ENCODE measurements at places on chromosomes 7 and 10.

DNA sequence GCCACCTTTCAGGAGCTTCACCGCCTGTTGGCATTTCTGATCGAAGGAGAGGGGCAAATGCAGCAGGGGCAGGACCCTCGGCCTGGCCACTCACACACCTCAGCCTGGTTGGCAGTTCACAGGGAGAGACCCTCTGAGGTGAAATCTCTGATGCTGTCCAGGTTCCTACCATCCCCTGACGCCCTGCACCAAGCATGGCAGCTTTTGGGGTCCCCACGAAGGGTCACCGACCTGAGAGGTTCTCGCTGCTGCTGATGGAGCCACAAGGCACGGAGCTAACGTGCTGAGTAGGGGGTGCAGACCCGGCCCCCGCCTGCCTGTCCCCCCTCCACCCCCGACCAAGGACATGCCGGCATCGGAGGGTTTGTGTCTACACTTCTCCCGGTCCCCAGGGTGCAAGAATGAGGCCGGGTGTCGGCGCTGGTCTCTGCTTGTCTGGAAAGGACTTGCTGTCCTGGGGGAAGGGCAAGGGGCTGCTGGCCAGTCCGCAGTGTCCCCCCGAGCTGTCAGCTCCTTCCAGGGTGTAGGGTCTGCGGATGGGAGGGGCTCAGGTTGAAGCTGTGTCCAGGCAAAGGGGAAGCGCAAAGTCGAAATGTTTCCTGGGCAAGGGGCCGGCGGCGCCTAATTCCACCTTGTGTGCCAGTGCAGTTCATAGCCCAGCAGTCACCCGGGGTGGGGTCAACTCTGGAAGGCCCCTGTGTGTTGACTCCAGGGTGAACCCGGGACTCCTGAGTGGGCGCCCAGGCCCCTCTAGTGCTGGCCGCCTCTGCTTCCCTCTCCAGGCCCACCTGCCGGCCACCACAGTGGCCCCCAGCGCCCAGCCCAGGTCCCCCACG, 132.6 kb downstream of the DNAJB6 start:
- no peak for DNase-seq

GRCh38 chr10:70474780-70475179, 3.8 kb upstream of the PALD1 start:
- DNase-seq = no peak

DNA sequence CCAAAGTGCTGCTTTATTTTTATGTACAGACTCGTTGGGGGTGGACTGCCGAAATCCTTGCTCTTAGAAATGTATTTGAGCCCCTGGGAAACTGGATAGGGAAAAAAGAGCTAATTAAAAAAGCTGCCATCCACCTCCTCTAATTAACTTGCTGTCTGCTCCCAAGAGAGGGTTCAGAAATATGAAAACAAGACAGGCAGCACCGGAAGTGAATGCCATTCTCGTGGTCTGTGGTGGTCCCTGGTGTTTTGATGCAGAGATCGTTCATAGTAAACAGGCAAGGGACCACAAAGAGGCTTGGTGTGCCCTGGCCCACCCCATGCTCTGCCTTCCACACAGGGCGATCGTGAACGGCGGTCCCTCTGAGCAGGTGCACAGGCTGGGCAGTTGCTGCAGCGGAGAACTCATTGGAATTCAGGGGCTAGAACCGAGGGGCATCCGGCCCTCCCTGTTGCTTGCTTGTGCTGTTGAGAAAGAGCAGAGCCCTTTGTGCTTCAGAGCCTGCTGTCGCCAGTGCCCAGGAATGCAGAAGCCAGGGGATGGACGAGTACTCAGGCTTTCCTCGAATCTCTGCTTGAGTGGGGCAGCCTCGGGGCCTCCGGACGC, 79.1 kb upstream of the BTBD16 start:
- no peak for DNase-seq

- no peak for DNase-seq
Measured at GRCh38 chr10:121788115-121788514, 139.7 kb downstream of the ATE1 start.

DNA sequence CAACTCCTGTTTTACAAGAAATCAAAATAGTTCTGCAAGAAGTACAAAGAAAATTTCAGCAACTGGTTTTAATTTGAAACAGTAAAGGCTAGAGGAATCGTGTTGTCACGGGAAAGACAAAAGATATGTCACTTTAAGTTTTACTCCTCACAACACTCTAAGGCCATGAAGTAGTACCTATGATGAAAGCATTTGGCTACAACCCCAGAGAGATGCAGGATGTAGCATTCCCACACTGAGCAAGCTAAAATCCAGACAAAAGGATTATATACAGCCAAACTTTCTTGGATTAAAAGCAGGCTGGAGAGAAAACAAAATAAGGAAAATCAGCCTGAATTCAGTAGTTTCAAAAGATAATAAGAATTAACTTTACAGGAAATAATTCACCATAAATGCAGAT, 245.5 kb upstream of the STEAP1 start:
- DNase-seq = no peak

DNA sequence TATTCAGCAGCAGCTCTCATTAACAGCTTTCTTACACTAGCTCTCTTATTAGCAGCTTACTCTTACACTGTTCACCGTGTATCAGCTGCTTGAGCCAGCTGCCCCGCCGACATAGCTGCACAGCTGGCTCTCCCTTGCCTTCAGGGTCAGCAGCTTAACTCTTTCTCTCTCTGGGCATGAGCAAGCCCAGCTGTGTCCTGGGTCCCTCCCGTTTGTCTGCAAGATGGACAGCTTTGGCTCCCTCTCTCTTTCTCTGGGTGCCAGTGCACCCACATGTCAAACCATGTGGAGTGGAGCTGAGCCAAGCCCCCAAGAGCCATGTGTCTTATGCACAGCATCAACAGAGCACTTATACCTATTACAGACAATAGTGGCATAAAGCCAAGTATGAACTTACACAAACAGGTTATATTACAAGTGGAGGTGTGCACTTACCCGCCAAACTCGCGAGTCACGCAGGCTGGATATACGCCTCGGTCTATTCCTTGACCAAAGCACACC, 35.7 kb upstream of the MTPAP start:
- no peak for DNase-seq

All from T-helper 2 cell (primary cell).